ENCODE measurements at places on chromosomes 16 and 17. TPM values are rescaled to one million over a fixed set of nuclear protein-coding genes. Genes with fewer than 3 reads are reported as not detected.

GRCh38 chr17:32268734-32269288, 3.2 kb downstream of the RHBDL3 start:
- no peak for DNase-seq
- peaks cover 17% of the 10 kb centered on the region for H3K4me1 ChIP-seq
- no peak overlapping the region for H3K4me3 ChIP-seq
- H3K27me3 ChIP-seq = peaks cover 51% of the 10 kb centered on the region
- peaks cover 9% of the 10 kb centered on the region for H3K36me3 ChIP-seq

- no peak overlapping the region for H3K4me3 ChIP-seq
- no peak for DNase-seq
- H3K36me3 ChIP-seq = no peaks in the 10 kb centered on the region
Measured at GRCh38 chr16:50940275-50940854, 198.5 kb downstream of the CYLD start.

DNA sequence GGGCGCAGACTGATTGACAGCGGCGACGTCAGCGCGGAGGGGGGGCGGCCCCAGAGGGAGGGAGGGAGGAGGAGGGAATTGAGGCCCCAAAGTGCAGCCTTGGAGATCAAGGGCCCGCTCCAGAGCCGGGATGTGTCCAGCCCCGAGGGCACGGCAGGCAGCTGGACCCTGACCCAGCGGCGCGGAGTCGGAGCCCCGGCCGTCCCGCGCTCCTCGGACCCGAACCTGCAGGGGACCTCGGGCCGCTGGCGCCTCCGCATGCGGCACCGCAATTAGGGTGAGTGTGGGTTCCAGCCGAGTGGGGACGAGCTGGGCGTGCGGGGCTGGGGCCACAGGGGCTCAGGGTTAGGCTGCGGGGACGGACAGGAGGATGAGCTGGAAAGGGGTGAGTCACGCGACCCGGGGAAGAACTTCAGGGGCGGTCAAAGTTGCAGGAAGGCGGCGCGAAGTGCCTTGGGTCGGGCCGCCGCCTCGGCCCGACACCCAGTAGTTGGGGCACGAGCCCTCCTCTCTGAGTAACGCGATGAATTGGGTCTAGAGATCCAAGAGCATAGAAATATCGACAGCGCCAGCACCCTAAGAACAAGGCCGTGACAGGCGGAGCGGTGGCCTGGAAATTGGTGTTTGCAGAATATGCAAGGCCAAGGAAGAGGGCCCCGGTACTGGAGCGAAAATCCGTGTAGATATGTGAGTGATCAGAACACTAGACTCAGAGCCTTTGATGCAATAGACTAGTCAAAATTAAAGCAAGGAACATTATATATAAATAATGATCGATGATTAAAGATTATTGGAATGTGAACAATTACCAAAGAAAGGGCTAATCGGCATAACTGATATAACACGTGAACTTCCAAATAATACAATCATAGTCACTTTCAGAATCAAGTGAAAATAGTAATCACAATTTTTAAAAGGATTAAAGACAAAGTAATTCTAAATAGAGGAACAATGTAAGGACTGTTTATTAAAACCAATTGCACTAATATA, at the start of gene TBX4:
TBX4 (plus strand) TSS at position 122 of the 990 bp plus-strand sequence. CDS start 4,069 bp downstream, outside the sequence.
- H3K36me3 ChIP-seq = peaks cover 3% of the 10 kb centered on the region
- H3K27me3 ChIP-seq = peaks cover 74% of the 10 kb centered on the region
- H3K4me1 ChIP-seq = peaks cover 12% of the 10 kb centered on the region
- peak within 1 kb of the TSS; percentile 84 for H3K4me3 ChIP-seq
- DNase-seq = no peak

- peaks cover 40% of the 10 kb centered on the region for H3K4me1 ChIP-seq
- H3K36me3 ChIP-seq = no peaks in the 10 kb centered on the region
- peak overlapping the region; percentile 95 for H3K4me3 ChIP-seq
- H3K27ac ChIP-seq = peak overlapping the region; percentile 97
Measured at GRCh38 chr17:50147841-50148225, 2.6 kb downstream of the PPP1R9B start.

DNA sequence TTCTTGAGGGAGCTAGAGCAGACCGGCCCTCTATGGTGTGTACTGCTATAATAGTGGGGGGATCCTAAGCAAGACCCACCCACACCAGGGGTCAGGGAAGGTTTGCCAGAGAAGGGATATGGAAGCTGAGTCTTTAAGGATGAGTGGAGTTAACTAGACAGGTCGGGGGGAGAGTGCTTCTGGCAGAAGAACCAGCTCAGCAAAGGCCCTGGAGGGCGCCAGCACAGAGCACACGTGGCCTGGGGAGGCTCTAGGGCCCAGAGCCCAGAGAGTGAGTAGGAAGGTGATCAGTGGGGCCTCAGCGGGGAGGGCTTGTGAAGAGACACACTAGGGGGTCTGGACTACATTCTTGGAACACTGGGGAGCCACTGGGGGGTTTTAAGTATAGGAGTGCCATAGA, 21.1 kb downstream of the NGFR start:
- H3K27me3 ChIP-seq = peaks cover 4% of the 10 kb centered on the region
- no peaks in the 10 kb centered on the region for H3K36me3 ChIP-seq
- H3K27ac ChIP-seq = no peak overlapping the region
- H3K4me3 ChIP-seq = no peak overlapping the region
- no peak for DNase-seq
- H3K4me1 ChIP-seq = no peaks in the 10 kb centered on the region

DNA sequence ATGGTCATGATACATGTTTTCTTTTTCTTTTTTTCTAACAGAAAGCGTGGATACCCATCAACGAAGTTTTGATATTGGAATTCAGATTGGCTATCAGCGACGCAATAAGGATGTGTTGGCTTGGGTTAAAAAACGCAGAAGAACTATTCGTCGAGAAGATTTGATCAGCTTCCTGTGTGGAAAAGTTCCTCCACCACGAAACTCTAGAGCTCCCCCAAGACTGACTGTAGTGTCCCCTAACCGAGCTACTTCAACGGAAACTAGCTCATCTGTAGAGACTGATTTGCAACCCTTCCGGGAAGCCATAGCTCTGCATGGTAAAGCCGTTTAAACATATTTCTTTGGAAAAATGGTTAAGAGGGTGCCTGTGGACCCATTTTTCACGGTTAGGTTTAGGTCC, 11.5 kb downstream of the HAPSTR1 start:
- H3K36me3 ChIP-seq = peaks cover 96% of the 10 kb centered on the region
- peaks cover 92% of the 10 kb centered on the region for H3K4me1 ChIP-seq
- H3K27me3 ChIP-seq = no peaks in the 10 kb centered on the region
- H3K27ac ChIP-seq = peak overlapping the region; percentile 15

GRCh38 chr17:18102640-18103039, 5.9 kb upstream of the MYO15A start:
- H3K27ac ChIP-seq = no peak overlapping the region
- H3K4me3 ChIP-seq = no peak overlapping the region
- DNase-seq = no peak
- H3K4me1 ChIP-seq = no peaks in the 10 kb centered on the region
- no peaks in the 10 kb centered on the region for H3K36me3 ChIP-seq

- no peak overlapping the region for H3K27ac ChIP-seq
- peaks cover 15% of the 10 kb centered on the region for H3K4me1 ChIP-seq
- no peak for DNase-seq
- H3K27me3 ChIP-seq = no peaks in the 10 kb centered on the region
- no peak overlapping the region for H3K4me3 ChIP-seq
Measured at GRCh38 chr16:31479751-31480150, 3.2 kb upstream of the SLC5A2 start.

DNA sequence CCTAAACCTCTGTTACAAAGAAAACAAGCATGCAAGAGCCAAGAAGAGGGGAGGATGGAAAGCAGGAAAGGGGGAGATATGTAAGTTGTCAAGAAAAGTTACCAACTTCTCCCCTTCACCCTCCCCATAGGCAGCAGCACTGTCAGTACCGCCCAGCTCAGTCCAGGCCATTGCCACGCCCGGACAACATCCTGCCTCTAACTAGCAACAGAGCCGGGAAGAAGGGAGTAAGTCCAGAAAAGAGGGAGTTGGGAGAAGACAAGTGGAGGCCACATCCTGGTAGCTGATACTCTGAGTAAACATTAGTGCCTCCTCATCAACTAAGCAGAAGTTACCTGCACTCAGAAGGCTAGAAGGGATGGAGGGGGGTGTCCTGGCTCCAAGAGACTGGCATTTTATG, 113.6 kb downstream of the SMG6 start:
- no peaks in the 10 kb centered on the region for H3K27me3 ChIP-seq
- peaks cover 19% of the 10 kb centered on the region for H3K36me3 ChIP-seq
- H3K4me3 ChIP-seq = no peak overlapping the region
- peak overlapping the region; percentile 75 for H3K27ac ChIP-seq
- DNase-seq = no peak
- peaks cover 69% of the 10 kb centered on the region for H3K4me1 ChIP-seq

GRCh38 chr17:10757647-10758046, 27.8 kb upstream of the TMEM220 start:
- peaks cover 7% of the 10 kb centered on the region for H3K4me1 ChIP-seq
- H3K27ac ChIP-seq = no peak overlapping the region
- no peak for DNase-seq

DNA sequence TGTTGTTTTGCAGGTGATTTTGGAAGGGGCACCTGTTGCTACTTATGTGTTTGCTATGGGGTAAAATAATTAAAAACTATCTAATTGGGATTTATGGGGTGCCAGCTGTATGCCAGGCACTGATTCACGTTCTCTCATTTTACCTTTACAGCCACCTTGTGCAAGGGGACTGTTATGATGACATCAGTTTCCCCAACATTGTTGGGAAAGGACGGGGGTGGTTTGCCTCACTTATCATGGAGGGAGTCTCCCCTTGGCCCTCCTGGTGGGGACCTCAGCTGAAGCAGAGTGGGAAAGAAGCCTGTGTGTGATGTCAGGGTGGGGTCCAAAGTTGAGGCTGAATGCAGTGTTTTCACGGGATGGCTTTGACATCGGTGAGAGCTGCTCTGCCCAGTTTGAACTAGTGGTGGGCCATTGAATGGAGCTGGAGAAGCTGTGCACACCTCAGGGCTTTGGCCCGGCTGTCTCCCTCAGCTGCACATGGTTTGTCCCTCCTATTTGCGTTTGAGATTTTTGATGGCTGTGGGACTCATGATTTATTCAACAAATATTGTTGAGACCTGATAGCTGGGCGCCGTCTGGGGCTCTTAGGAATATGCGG, 36.1 kb downstream of the CMIP start:
- H3K4me1 ChIP-seq = peaks cover 27% of the 10 kb centered on the region
- no peaks in the 10 kb centered on the region for H3K27me3 ChIP-seq
- no peak for DNase-seq
- H3K36me3 ChIP-seq = peaks cover 7% of the 10 kb centered on the region
- H3K27ac ChIP-seq = no peak overlapping the region

- no peak overlapping the region for H3K4me3 ChIP-seq
- H3K27me3 ChIP-seq = no peaks in the 10 kb centered on the region
- no peak for DNase-seq
- no peaks in the 10 kb centered on the region for H3K36me3 ChIP-seq
Measured at GRCh38 chr17:81130385-81131361, 34.6 kb upstream of the PVALEF start.

DNA sequence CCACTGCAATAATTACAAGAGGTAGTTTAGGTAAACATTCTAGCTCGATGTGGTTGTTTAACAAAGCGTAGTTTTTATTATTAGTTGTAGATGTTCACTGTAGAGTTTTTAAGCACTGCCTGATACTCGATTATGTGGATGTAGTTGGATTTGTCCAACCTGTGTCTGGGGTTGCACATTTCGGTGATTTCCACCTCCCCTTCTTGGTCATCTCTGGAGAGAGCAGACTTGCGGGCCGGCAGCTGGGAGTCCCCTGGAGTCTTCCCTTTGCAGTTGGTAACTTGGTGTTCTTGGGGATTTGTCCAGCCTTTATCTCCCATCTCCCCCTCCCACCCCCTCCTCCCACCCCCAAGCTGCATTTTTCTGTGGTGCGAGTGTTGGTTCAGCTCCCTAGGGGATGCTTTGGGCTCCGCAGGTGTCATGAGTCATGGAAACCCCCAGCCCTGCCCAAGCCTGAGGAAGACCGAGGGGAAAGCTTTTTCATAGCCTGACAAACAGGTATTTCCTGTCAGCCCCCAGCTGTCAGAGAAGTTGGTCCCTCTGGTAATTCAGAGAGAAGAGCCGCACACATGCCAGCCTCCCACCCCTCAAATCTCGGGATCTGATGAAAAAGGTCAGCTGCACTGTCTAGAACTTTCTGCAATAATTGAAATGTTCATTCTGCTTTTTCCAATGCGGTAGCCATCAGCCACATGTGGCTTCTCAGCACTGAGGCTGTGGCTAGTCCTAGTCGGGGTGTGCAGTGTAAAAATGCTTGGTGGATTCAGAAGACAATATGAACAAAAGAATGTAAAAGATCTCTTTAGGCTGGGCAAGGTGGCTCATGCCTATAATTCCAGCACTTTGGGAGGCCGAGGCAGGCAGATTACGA, 50.3 kb downstream of the KSR1 start:
- H3K36me3 ChIP-seq = peaks cover 2% of the 10 kb centered on the region
- H3K27ac ChIP-seq = no peak overlapping the region
- no peaks in the 10 kb centered on the region for H3K27me3 ChIP-seq
- DNase-seq = no peak
- H3K4me3 ChIP-seq = no peak overlapping the region
- peaks cover 18% of the 10 kb centered on the region for H3K4me1 ChIP-seq

- no peaks in the 10 kb centered on the region for H3K27me3 ChIP-seq
- no peak overlapping the region for H3K27ac ChIP-seq
- peaks cover 92% of the 10 kb centered on the region for H3K4me1 ChIP-seq
- H3K4me3 ChIP-seq = no peak overlapping the region
Measured at GRCh38 chr16:24009955-24010354, 174.2 kb downstream of the PRKCB start.

DNA sequence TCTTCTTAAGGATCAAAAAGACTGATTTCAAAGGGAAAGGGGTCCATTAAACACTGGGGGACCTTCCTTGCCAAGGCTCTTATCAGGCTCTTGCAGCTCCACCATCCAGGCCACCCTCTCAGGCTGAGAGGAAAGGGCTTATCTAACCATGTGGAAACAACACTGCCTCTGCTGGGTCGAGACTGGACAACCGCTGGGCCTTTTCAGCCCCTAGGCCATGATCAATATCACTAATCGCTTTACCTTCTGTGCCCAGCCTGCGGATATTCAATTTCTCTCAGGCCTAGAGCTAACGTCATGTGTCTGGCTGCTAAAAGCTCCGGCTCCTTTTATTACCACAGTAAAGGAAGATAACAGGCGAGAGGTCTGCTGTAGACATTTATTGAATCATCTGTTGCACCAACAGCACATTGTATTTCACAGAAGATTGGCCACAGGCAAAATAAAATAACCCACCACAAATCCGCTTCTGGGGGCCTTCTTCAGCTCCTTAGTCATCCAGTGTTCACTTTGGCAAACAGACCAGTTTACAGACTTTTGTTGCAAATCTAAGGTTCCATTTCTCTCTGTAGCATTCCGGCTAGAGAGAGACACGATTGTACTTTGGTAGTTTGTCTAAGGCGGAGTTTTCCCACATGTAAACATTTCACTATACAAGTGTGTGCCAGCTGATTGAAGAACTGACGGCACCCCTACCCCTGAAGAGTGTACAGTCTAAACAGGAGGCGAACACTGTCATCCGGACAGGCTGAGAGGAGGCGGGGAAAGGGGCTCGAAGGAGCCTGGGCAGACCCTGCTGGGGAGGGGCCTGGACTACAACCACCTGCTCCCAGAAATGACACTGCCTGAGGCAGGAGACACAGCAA, 13.9 kb downstream of the CYB561 start:
- peaks cover 2% of the 10 kb centered on the region for H3K27me3 ChIP-seq
- DNase-seq = no peak

- no peaks in the 10 kb centered on the region for H3K27me3 ChIP-seq
- H3K27ac ChIP-seq = peak overlapping the region; percentile 81
- H3K4me1 ChIP-seq = peaks cover 47% of the 10 kb centered on the region
- no peak for DNase-seq
Measured at GRCh38 chr17:19005137-19005773, 691 bp upstream of the FAM83G start.

The CPHXL2 gene
- total RNA-seq = not detected

The KCNH4 gene
- 0.18 TPM for total RNA-seq

The CAMKK1 gene
- total RNA-seq = 5.3 TPM

The GCGR gene
- not detected for total RNA-seq

The KRTAP4-5 gene
- not detected for total RNA-seq

The SLC35G6 gene
- not detected for total RNA-seq

The MT4 gene
- total RNA-seq = not detected
